ENCODE measurements at places on chromosomes 12 and 14.
A peak's percentile ranks its signal among the peaks of the same experiment; 100 is the strongest.

DNA sequence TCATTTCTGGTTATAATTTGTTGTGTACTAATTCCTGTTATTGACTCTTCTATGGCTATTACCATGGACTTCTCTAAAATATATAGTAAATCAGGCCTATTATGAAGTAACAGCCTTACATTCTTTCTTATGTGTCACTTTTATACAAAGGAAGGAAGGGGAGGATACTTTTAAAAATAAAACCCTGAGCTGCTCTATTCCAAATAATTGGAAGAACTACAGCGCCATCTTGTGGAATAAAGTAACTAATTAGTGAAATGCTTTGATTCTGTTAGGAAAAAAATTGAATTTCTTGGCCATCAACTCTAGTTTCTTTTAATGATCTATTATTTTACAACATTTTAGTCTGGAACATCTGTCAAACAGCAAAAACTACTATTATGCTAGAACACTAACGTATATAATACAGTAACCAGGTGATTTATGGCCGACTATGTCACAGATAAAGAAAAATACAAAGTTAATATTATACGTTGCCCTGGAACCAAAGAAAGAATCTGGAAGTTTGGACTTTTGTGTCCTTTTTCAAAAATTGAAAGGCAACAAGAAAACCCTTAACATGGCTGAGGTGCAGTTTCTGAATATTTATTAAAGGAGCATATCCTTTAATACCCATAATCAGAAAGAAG, 55.0 kb upstream of the NELL2 start:
- no peak for DNase-seq

DNA sequence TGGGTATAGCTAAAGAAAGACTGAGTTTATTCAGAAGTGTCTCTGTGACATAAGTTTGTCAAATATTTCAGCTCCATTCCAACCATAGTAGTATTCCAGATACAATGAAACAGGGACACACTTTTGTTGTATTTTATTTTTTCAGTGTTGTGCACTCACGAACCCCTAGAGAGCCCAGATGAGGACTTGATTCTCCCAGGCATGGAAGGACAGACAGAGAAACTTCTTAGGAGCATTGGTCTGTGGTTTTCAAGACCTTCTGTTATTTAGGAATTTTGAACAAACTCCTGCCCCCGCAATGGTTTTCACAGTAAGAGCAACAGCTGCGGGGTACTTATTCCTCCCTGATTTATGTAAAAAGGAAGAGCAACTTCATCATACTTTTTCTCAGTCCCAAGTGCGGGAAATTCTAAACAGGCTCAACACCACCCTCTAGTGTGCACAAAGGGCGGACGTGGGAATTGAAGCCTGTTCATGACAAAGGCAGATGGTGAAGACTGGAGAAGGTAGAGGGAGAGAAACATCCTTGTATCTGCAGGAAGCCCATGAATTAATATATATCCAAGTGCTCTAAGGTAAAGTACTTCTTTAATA, 147.6 kb downstream of the PAH start:
- peak; percentile 28 for DNase-seq

DNA sequence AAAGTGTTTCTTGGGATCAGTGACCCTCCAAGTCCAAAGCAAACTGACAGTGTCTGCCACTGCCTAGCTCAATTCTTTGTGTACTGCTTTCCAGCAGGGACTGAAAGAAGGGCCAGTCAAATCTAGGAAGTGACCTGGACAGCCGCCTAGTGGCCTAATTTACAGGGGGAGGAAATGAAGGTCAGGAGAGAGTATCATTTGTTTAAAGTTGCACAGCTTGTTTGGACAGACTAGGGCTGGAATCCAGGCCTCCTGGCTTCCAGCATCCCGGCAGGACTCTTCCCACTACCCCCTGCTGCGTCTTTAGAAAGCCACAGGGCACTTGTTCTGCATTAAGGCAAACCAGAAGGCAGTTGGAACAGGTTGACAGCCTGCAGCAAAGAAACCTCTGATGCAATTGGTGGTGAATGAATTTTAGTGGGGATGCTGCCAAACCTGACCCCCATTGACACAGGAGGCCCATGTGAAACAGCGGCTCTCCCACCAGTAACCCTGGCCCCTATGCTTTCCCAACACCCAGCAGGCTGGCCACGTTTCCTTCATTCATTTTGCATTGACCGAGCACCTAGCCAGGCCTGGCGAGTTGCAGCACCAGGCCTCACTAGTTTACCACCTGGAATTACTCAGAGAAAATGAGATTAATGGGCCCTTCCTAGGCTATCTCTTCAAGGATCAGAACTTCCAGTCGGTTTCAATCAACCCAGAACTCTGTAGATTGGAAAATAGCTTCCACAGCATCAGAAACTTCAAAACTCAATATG, 28.2 kb downstream of the GALNT16 start:
- no peak for DNase-seq

GRCh38 chr14:76904740-76905569, 78.7 kb downstream of the LRRC74A start:
- no peak for DNase-seq

GRCh38 chr14:74085828-74086227, 1.1 kb downstream of the LIN52 start:
- DNase-seq = no peak

DNA sequence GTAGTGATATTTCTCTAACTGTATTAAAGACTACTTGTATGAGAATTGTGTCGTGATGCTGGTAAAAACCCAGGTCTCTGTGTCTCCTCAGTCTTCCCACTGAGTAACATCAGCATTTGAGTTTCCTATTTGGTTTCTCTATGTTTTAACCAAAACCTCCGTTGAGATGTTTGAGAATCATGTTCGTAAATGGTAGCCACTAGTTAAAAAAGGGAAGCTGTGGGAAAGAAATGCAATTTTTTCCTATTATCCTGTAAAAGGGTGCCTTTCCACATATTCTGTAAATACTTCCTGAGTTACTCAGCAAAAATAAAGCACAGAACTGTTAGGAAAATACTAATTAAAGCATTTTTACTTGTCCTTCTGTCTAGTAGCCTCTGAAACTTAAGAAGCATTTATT, 7.0 kb downstream of the CLEC1B start:
- no peak for DNase-seq

DNA sequence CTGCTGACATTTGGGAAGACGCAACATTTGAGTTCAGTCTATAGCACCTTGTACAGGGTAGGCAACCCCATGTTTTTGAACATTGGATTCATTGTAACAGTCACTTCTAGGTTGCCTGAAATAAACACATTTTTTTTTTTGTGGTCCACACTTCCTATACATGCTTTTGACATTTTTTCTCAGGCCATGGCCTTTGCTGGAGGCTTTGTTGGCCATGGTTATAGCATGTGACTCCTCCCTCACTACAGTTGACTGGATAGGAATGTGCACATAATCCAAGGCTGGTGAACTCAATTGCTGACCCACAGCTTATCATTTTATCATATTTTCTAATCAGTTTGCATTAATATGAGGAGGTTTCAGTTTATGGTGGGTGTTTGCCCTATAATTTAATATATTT, 60.6 kb downstream of the TMEM117 start:
- DNase-seq = no peak

DNA sequence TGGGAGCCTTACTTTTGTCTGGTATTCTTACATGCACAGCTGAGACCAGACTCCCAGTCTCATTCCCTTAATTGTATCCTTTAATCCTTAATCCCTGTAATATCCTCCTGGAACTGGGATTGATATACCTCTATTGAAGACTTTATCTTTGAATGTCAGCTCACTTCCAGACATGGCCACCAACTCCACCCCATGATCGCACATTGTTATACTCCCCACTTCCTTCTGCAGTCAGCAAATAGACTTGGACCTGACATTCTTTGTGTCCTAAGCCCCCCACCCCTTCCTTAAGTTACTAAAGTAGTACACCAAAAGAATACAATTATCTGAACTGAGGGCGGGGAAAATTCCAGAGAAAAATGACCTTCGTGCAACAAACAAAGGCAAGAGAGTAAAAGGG, 8.6 kb upstream of the OSBPL8 start:
- DNase-seq = no peak

- DNase-seq = no peak
Observed at GRCh38 chr12:4685317-4685716, 34.9 kb upstream of the GALNT8 start.

DNA sequence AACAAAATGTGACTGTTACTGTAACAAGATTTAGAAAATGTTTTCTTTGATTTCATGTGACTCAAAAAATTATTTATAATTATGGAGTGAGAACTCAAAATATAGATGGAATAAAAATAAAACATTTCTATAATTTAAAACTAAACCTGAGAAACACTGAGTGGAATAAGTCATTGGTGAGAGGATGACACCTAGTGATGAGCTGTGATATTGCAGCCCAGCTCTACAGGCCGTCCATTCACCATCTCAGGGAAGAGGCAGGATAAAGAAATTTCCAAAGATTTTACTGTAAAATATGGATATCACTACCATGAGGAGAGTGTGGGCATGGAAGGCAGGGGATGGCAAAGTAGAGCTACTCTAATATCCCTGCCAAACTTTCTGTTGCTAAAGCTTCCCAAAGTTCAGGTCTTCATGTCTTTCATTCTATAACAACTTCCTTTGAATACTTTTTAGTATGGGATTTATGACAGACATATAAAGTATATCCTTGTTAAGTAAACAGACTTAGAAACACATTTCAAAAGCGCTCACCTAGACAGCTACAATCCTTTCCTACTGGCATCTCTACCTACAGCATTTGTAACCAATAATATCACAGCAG, 308.0 kb downstream of the ITPR2 start:
- DNase-seq = no peak

GRCh38 chr12:119804011-119804641, 73.0 kb downstream of the CIT start:
- DNase-seq = peak; percentile 38

- no peak for DNase-seq
Observed at GRCh38 chr12:536751-537245, 77.1 kb downstream of the B4GALNT3 start.

- no peak for DNase-seq
Observed at GRCh38 chr14:100671906-100672305, 54.8 kb upstream of the DLK1 start.

Data from iPS DF 19.7 (cell line).